ENCODE measurements at places on chromosomes 6 and 20. TPM values are rescaled to one million over a fixed set of nuclear protein-coding genes. Genes with fewer than 3 reads are reported as not detected.

NCR2 gene
- not detected for total RNA-seq

- DNase-seq = no peak
Measured at GRCh38 chr6:43368259-43369160, 937 bp downstream of the ZNF318 start.

DNA sequence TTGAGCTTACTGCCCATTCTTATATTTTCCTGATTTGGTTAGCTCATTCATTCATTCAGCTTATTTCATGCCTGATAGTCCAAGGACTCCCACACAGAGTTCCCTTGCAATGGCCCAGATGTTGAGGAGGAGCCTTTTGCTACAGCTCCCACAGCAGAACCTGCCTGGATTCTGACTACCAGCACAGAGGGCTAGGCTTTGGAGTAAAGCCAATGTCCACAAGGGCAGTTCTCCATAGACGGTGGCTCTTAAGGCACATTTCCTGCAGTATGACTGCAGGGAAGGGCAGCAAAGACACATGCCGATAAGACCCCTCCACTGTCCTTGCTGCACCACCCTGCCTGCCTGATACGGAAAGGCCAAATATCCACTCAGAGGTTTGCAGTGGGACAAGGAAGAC, 112.3 kb upstream of the SYNDIG1 start:
- no peak for DNase-seq

DNA sequence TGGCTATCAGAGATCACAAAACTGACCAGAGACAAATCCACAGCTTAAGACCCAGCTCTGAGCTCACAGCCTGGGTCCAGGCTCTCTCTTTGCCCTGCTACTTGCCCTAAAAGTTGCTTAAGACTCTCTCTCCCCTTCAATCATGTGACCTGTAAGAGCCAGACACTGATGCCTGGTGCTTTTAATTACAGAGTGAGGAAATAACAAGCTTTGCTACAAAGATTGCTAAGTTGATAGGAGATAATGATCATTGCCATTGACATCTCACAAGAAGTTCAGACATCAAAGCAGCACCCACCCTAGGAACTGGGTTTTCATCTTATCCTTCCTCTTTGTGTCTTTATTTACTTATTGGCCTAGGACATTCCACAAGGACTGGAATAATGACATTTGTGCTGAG, 125.9 kb upstream of the CD93 start:
- no peak for DNase-seq

- no peak for DNase-seq
Measured at GRCh38 chr6:106745197-106745770, 115.9 kb downstream of the QRSL1 start.

COL12A1 gene
- total RNA-seq = 5.8 TPM

- no peak for DNase-seq
Measured at GRCh38 chr6:98836962-98837944, 2.9 kb downstream of the POU3F2 start.

GRCh38 chr6:115540077-115540869, 520.4 kb downstream of the FRK start:
- no peak for DNase-seq

- DNase-seq = no peak
Measured at GRCh38 chr6:44976677-44977641, 351.2 kb upstream of the RUNX2 start.

DNA sequence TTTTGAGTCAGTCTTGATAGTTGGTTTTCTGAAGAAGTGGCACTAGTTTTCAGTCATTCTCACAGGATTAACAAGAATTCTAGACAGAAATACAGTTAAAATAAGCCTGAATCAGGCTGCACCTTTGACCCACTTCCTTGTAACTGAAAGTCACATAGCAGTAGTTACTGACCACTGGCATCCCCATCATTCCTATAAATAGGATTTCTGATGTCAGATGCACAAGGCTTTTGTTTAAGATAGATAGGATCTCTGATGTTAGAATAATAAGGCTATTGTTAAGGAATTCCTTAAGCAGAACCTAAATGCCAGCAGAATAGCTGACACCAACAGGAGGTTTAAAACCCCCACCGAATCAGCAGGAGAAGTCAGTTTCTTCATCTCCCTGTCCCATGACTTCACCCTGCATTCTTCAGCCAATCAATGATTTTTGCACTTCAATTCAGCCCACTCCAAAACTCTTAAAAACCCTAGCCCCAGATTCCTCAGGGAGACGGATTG, 30.6 kb upstream of the ZBTB24 start:
- DNase-seq = peak; percentile 4

TAP1 gene
- total RNA-seq = 43.2 TPM

HCRTR2 gene
- total RNA-seq = not detected

DNA sequence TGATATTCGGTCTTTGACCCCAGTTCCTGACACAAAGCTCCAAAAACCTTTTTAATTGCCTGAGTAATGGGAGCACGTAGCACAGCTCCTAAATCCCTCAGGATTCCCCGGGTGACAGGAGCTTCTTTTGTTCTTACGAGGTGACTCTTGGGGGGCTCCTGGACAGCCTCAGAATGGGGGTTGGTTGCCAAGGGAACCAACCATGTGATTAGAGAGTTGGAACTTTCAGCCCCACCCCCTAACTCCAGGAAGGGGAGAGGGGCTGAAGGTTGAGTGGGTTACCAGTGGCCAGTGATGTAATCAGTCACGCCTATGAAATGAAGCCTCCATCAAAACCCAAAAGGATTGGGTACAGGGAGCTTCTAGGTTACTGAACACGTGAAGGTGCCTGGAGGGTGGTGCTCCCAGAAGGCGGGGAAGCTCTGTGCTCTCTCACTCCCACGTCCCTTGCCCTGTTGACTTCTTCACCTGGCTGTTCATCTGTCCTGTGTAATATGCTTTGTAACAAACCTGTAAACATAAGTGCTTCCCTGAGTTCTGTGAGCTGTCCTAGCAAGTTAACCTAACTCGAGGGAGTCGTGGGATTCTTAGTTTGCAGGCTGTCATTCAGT, 89.5 kb downstream of the CHMP4B start:
- DNase-seq = no peak

GRCh38 chr6:142485256-142485655, 183.4 kb downstream of the ADGRG6 start:
- no peak for DNase-seq

- DNase-seq = no peak
Measured at GRCh38 chr6:167988154-167988495, 9.3 kb upstream of the KIF25 start.

TINAG gene
- total RNA-seq = not detected

- no peak for DNase-seq
Measured at GRCh38 chr6:74259981-74260380, 564.0 kb downstream of the CD109 start.

- DNase-seq = no peak
Measured at GRCh38 chr20:19492116-19492515, 265.9 kb upstream of the RIN2 start.

DNA sequence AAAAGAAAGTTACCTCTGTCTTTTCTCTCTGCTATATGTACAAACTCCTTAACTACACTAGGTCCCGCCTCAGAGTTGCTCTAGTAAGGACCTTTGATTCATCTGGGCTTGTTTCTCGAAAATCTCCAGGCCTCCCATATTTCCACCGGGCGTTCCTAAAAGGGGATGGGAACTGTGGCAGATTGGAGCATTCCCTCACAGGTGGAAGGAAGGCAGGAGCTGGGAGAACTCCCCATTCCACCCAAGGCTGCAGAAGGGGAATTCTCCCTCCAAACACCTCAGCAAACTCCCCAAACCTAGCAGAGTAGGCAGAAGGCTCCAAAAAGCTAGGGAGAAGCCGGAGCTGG, 1.6 kb upstream of the TFAP2A start:
- DNase-seq = no peak

IPCEF1 gene
- under 0.01 TPM for total RNA-seq

GRCh38 chr20:6702144-6702543, 65.3 kb upstream of the BMP2 start:
- peak; percentile 50 for DNase-seq

DNA sequence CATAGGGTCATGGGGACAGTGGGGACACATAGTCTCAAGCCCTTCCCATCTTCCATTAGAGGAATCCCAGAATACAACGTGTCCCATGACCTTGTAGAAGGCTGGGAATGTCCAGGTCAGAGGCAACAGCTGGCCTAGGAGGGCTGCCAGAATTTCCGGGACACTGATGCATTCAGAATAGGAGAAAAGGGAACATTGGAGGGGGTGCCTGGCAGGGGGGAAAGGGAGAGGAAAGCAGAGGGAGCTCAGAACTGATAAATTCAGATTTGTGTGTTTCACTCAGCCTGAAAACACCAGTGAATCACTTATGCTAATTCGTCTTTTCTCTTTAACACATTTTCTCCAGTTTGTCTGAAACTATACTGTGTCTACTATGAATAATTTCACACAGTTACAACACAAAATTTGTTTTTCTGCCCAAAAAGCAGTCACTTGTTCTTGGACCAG, 35.5 kb upstream of the BMP2 start:
- DNase-seq = no peak

DNA sequence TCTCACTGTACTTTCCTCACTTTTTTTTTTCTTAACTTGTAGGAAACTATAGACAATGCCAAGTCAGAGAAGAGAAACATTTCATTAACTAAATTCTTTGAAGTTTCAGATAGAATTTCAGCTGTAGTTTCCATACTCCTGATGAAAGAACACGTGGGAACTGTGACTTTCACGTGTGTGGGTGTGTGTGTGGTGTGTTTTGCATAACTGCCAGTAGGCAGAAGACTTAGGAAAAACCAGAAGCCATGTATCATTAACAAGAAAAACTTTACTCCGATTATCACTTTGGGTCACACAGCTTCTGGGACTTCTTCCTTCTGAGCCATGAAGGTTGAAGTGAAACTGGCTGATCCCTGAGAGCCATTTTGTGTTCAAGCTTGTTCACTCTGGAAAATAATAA, 483.3 kb downstream of the TFAP2B start:
- DNase-seq = no peak

DNA sequence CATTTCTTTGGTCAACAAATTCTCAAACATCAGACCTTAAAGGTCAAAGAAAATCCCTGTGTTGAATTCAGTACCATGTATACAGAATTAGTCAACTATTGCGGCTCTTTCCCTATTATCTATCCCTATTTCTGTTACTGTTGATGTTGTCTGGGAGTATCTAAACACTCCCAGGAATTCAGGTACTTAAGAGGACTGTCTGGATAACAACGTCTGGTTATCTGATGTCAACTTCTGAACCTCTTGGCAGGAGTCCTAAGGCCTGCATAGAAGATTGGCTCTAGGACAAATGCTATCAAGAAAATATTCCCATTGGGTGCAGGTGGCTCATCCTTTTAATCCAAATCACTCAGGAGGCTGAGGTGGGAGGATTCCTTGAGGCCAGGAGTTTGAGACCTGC, 255.6 kb downstream of the KHDC1L start:
- DNase-seq = no peak

DNA sequence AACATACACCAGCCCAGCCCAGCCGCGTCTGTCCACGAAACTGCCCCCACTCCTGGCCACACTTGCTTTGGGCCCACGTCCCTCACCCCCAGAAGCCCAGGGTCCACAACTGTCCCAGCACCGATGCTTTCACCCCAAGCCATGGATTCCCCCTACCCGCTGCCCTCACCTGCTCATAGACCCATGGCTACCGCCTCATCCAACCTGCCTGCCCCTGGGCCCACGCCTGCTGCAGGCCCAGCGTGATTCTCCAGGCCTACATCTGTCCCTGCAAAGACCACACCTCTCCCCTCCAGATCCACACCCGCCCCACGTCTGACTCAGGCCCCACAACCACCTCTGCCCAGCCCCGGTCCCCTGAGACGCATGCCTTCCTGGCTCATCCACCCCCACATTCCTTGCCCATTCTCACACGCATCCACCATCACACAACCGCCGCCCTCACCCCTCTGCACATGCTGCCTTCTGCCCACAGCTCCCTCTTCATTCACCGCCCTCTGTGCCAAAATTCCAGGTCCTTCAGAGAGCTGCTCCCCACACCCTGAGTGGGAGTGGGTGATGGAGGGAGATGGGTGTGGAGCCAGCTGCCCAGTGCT, 86.7 kb downstream of the GRM4 start:
- no peak for DNase-seq

- DNase-seq = no peak
Measured at GRCh38 chr6:13295576-13295975, 32.8 kb downstream of the TBC1D7 start.

- no peak for DNase-seq
Measured at GRCh38 chr6:4383910-4384638, 248.7 kb upstream of the ECI2 start.

- DNase-seq = no peak
Measured at GRCh38 chr6:56403745-56404144, 156.4 kb upstream of the COL21A1 start.

- no peak for DNase-seq
Measured at GRCh38 chr6:168885751-168886742, 367.6 kb downstream of the THBS2 start.

NMBR gene
- 0.11 TPM for total RNA-seq

CYP21A2 gene
- total RNA-seq = not detected

CTNNBL1 gene
- 58.6 TPM for total RNA-seq

CST7 gene
- total RNA-seq = not detected

- no peak for DNase-seq
Measured at GRCh38 chr6:44805238-44805846, 417.8 kb downstream of the CDC5L start.

DNA sequence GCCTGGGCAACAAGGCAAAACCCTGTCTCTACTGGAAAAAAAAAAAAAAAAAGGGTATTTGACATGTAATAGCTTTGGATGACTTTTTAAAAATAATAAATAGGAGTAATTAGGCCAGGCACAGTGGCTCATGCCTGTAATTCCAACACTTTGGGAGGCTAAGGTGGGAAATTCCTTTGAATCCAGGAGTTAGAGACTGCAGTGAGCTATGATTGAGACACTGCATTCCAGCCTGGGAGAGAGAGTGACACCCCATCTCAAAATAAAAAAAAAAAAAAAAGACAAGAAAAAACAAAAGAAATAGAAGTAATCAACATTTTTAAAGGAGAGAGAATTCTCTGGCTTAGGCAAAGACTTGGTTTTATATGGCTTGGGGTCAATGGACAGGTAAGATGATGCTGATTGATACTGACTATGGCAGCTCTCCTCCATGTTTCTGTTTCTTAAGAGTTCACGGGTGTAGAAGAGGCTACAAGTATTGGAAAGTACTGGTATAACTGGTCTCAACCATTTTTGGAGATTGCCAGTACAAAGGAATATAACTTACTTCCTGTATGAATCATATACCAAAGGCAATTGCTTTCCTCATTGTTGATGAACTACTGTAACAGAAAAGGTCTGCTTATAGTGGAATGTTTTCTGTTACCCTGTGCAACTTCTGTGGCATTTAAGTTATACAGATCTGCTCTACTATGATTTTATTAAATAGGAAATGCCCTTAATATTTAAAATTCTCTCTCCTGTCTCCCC, 10.1 kb downstream of the MAP3K5 start:
- peak; percentile 57 for DNase-seq

GRCh38 chr6:37820718-37821079, 1.2 kb downstream of the ZFAND3 start:
- no peak for DNase-seq

GRCh38 chr6:136035378-136036070, 184.0 kb downstream of the PDE7B start:
- peak; percentile 79 for DNase-seq

OPRM1 gene
- total RNA-seq = not detected

GRCh38 chr20:32070690-32071213, 18.7 kb downstream of the HCK start:
- no peak for DNase-seq

ARG1 gene
- not detected for total RNA-seq

- no peak for DNase-seq
Measured at GRCh38 chr6:157323966-157324300, 614 bp upstream of the TMEM242 start.

Data from pulmonary artery endothelial cell (primary cell).